Fibroblast of skin of scalp (primary cell): ENCODE measurements at places on chromosomes 3 and 15.

- peak; percentile 63 for DNase-seq
Observed at GRCh38 chr3:133282236-133282635, 117.6 kb upstream of the BFSP2 start.

DNA sequence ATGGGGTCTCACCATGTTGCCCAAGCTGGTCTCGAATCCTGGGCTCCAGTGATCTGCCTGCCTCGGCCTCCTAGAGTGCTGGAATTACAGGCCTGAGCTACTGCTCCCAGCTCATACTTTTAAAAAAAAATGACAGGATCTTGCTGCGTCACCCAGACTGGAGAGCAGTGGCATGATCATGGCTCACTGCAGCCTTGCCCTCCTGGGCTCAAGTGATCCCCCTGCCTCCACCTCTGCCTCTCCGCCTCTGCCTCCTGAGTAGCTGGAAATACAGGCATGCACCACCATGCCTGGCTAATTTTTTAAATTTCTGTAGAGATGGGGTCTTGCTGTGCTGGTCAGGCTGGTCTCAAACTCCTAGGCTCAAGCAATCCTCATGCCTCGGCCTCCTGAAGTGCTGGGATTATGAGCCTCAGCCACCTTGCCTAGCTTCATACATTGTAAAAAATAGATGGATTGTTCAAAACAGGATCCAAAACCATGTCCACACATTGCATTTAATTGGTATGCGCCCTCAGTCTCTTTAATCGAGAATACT is 8.9 kb downstream of the PHLDB2 start:
- no peak for DNase-seq

GRCh38 chr3:86828751-86829150 is 162.2 kb downstream of the VGLL3 start:
- no peak for DNase-seq

DNA sequence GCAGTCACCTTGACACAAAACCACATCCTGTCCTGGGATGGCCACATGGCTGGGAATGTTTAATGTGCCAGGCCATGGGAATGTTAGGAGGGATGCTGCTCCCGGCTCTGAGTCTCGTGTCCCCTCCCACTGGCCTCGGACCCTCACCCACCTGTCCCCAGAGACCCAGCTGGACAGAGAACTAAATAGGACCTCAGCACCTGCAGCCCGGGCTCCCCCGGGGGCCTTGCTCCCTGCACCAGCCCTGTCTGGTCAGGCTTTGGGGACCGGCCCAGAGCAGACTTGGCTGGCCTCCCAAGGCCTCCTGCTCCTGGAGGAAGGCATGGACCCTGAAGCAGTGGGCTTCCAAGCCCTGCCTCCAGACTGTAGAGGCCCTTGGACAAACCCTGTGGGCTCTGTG is 100.0 kb upstream of the IQSEC1 start:
- DNase-seq = no peak

DNA sequence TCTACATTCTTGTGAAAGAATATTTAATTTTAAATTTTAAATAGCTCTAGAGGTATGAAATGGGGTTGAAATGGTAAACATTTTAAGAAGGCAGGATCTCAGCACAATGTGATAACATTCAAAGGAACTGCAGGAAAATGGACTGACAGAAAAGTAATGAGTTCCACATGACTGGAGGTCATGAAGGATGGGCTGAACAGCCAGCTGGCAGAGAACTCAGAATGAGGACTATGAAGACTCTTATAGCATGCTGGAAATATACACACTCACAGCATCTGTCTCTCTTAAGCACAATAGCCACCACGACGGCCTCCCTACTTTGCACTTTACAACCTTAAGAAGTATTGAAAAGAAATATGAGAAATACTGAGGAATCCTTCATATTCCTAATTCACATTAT is 94.7 kb downstream of the TNIK start:
- DNase-seq = no peak

DNA sequence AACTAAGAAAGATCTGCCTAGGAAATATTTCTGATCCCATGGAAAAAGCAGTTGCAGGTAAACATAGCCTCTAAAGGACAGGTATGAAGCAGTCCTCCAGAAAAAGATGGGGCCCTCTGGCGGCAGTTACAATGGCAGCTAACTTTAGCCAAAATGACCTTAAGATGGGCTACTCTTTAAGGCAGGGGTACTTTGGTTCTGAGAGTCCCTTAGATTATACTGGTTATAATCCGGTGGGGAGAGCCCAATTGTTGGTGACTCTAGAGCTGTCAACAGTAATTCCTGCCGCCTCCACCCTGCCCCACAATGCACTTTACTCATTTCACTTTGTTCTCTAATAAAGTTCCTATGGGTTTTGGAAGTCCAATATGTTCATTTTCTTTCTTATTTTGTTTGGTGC is 412.8 kb upstream of the WNT5A start:
- DNase-seq = no peak

- DNase-seq = peak; percentile 41
Observed at GRCh38 chr3:57151021-57151449, 14.1 kb downstream of the IL17RD start.

DNA sequence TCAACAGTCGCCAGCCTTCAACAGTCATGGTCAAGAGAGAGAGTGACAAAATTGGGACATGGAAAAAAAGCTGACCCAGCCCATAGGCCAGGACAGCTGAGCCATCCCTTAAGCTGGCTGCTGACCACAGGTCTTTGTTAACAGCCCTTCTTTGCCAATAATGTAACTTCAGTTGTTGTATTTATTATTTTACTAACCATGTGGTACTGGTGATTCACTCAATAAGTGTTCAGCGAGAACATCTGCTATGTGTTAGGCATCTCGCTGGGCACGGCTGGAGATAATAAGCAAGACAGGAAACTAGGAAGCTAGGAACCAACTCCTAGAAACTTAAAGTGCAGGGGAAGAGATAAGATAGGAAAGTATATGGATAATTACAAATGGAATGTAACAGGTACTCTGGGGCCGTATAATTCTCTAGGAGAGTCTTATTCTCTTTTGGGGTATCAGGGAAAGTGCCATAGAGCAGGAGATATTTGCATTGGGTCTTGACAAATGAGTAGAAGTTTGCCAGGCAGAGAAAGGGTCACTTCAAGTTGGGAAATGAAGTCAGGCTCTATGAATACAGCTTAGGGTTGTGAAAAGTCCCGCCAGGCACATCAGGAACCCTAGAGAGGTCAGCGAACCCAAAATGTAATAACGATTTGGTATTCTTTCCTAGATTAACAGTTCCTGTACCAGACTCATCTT is 84.0 kb upstream of the TRA2B start:
- peak; percentile 91 for DNase-seq

DNA sequence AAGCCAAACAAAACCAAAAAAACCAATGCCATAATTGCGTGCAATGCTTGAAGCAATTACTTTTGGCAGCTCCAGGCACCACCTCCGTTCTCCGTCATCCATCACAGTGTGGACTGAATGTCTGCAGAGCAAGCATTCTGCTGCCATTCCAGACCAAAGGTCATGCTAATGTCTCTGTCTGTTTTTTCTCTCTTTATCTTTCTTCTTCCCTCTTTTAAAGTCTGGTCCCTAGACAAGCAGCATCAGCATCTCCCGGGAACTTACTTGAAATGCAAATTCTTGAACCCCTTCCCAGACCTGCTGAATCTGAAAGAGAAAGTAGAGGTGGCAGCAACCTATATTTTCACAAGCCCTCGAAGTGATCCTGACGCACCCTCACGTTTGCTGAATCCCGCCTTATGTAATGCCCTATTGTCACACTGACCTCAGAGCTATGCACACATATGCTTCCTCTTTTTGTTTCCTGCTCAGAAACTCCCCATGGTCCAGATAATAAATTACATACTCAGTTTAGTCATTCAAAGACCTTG is 297.3 kb upstream of the PROK2 start:
- no peak for DNase-seq
